ENCODE measurements at places on chromosomes 16 and 17.
A peak's percentile ranks its signal among the peaks of the same experiment; 100 is the strongest.

DNA sequence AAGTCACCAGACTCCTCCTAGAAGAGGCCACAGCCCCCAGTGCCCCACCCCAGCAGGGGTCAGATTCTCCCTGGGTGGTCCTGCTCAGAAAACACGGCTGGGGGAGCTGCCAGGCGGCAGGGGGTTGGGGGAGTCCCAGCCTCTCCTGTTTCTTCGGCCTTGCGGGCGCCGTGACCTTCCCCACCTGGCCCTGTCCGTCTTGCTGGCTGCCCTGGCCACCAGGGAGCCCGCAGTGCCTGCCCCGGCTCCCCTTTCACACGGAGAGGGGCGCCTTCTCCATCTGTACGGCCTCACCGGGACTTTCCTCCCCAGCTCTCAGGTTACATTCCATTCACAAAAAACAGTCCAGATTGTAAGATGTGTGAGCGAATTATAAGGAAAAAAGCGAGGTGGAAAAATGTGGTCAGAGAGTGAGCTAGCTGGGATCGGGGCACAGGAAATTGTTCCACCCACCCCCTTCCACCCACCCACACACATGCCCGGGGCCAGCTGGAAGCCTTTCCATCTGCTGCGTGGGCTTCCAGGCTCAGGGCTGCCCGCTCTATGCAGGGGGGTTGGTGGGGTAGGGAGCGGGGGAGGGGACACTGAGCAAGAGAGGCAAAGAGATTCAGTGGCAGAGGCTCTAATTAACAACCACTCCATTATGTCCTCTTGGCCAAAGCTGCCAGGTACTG lies 14.6 kb upstream of the CIBAR2 start:
- DNase-seq: peak; percentile 32

DNA sequence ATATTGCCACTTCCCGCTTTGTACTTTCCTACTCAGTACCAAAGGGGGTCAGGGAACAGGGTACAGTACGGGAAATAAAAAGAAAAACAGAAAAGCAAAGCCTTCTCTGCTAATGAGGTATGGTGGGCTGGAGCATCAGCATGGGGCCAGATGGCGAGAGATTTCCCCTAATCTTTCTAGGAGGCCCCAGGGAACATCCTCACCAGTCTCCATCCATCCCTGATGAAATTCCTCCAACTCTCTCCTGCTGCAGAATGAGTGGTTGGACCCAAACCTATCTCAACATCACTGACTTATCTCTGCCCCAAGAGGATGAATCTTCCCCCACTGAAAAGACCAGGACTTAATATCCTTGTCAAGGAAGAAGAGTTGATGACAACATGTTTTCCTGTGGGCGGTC lies 185.6 kb downstream of the C16orf78 start:
- DNase-seq: no peak

DNA sequence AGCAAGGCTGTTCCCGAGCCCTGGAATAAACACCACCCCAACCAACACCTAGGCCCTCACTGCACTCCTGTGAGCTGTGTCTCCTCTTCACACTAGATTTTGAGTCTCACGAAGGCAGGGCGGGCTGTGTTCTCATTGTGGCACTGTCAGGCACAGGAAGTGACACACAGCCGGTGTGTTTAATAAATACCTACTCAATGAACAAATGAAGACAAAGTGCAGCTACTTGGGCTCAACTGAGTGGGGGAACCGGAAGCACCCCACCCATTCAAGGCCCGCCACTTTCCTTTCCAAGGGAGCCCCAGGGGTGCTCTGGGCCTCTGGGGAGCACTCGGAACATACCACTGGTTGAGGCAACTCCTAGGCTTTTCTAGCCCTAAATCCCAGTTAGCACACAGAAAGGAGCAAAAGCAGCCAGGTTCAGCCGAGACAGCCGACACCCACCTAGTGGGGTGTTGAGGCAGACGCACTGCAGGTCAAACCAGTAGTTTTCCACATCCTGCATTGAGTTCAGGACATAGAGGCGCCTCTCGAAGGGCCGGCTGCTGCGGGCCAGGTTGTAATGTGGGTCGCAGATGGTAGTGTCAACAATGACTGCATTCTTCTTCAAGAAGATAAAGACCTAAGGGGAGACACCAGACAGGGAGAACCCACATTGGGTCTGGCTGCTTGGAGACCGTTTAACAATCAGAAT lies 57.7 kb downstream of the GTF3C1 start:
- DNase-seq: no peak

- no peak for DNase-seq
These were observed 61.2 kb upstream of the MED13 start for GRCh38 chr17:62126292-62126691.

GRCh38 chr17:3732210-3732621 lies 8.5 kb downstream of the HASPIN start:
- no peak for DNase-seq

DNA sequence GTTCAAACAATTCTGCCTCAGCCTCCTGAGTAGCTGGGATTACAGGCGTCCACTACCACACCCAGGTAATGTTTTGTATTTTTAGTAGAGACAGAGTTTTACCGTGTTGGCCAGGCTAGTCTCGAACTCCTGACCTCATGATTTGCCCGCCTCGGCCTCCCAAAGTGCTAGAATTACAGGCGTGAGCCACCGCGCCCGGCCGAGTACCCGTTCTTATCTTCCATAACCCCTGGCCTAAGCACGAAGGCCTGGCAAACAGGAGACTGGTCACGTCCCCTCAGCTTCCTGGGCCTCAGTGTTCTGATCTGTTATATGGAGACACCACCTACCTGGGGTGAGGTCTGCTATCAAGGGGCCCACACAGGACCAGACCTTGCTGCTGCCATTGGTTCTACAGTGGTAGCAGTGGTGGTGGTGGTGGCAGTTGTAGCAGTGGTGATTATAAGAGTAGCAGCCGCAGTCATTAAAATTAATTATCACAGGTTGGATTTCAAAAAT lies 1.3 kb downstream of the SLC5A10 start:
- DNase-seq: no peak

- no peak for DNase-seq
These were observed 1.1 kb downstream of the C1QTNF1 start for GRCh38 chr17:79024901-79025737.

DNA sequence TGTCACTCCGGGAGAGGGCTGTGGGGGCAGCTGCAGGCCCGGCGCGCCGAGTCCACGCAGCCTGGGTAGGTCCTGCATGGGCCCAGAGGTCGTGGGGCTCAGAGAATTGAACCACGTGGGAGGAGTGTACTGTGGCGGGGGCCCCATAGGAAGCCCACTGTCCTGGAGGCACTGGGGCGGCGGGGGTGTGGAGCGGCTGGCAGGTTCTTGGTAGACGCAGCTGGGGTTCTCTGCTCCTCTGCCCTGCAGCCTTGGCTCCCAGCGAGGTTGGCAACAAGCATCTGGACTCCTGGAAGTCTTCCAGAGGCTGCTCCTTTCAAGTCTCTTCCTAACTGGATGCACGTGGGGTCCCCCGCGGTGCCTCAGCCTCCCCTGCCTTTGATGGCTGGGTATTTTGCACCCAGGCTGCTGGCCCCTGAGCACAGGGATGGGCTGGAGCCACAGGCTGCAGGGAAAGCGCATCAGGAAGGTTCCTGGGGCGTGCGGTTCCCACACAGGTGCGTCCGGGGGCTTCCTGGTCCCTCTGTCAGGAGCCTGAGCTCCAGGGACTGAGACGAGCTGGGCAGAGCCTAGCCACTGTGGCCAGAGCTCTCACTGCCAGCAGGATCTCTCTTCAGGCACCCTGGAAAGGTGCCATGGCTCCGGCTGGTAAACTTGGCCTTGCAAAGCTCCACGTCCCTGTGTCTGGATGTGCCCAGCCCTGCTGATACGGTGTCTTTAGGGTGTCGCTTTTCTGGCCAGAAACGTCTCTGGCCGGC lies 9.3 kb downstream of the KCTD5 start:
- DNase-seq: no peak

DNA sequence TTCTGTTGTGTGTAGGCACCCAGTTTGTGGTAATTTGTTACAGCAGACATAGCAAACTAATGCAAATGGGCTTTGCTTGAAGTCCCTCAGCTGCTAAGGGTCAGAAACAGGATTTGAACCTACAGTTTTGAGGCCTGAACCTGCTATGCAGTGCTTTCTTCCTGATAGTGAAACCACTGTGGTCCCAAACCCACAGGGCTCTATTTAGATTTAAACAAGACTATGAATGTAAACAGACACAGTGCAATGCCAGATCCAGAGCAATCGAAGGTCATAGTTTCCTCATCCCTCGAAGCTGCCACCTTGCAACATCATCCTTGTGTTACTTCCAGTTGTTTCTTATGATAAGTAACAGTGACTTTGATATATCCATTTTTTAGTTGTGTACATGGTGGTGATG lies 630.2 kb downstream of the WWOX start:
- DNase-seq: no peak

DNA sequence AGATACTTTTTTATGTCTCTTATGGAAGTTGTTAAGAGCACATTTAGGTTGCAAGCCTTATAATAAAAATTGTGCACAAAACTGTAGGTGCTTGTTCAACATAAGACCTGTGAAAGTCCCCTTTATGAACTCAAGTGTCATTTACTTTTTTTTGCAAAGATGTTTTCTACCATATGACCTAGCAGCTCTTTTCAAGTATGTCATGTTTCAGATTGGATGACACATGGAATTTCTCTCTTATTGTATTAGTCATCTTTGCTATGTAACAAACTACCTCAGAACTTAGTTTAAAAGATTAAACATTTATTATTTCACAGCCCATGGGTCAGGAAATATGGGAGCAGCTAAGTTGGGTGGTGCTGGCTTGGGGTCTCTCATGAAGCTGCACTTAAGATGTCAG lies 57.9 kb downstream of the PHKB start:
- no peak for DNase-seq

DNA sequence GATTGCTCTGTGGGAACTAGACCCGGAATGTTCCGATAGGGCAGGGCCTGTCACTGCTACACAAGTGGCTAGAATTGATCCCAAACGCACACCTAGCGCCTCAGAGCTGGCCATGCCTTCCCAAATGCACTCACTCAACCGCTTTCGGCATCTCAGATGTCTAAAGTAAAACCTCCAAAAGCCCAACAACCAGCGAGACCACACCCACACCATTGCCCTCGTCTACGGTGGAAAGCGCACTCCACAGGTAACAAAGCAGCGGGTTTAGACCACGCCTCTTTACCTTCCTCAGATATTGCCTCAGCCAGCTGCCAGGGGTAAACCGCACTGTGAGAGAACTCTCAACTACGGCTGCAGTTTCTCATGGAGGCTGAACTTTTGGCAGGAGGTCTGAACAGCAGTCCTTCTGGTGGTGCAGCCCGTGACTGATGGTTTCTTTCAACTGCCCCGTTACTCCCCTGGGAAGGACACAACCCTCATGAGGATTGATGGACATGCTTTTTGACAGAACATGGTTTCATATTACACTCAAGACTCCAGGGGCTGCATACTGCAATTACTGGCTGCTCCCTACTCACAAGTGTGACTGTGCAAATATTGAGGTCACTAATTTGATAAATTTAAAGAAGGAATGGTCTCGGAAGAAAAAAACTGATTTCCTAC lies 34.5 kb downstream of the USP7 start:
- no peak for DNase-seq

- DNase-seq: no peak
These were observed 23.7 kb upstream of the GSG1L start for GRCh38 chr16:28087140-28087660.

DNA sequence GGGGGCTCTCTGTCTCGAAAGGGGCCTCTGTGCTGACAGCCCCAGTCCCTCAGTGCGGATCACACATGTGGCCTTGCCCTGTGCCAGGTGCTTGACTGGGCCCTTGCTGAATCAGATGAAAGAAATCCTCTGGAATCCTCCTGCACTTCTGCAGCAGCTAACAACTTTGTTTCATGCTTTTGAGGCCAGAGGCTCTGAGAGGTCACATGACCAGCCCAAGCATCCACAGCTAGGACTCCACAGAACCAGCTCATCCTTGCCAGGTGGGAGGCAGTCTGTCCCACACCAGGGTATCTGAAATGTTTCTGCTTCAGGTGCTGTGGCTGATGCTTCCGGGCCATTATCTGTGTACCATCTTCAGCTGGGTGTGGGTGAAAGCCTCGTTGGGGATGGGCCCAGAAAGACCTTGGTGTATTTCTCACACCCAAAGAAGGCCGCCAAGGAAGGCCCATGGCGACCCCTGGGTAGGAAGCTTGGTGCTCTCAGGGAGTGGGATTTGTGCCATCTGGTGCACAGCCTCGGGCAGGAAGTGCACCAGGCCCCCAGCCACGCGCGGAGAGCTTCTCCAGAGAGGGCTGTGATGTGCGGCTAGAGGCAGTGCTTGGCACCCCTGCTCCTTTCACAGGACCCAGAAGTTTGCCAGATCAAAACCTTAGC lies 143.8 kb downstream of the CLEC16A start:
- no peak for DNase-seq

GRCh38 chr16:57568173-57568678 lies 25.8 kb downstream of the ADGRG5 start:
- no peak for DNase-seq

DNA sequence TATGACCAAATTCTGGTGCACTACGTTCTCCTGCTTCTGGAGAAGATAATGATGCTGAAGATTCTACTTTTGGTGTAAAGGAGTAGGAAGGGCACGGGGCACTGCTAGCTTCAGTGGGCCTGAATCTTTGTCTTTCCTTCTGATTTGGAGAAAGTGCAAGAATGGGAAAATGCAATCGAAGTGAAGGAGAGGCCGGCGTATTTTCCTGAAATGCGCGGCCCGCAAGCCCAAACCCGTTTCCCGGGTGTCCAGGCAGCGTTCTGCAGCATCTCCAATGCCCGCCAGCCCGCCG lies 372 bp upstream of the NDE1 start:
- no peak for DNase-seq

DNA sequence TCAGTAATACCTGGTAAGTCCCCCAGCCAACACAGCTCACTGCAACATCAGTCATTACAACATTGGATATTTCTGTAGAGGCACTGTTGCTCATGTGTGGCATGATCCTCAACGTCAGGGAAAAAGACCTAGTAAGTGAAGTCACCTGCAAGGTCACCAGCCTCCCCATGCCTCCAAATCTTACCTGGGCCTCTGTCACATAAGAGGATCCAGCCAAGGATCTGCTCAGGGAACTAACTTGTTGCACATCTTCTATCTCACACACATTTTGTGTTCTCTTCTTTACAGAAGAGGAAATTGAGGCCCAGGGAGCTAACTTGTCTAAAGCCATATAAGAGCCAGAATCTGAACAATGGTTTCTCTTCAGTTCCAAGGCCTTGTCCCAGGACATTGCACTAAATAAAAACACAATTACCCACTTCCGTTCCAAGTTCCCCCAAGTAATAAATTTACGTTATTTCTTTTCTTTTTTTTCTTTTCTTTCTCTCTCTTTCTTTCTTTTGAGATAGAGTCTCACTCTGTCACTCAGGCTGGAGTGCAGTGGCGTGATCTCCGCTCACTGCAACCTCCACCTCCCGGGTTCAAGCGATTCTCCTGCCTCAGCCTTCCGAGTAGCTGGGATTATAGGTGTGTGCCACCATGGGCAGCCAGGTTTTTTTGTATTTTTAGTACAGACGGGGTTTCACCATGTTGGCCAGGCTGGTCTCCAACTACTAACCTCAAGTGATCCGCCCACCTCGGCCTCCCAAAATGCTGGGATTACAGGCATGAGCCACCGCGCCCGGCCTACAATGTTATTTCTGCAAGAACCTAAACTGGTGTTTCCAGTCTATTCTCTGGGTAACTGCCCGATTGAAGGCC lies 1.3 kb downstream of the SHMT1 start:
- no peak for DNase-seq

- no peak for DNase-seq
These were observed 3.9 kb downstream of the MED9 start for GRCh38 chr17:17480593-17481148.

- peak; percentile 65 for DNase-seq
These were observed 26.2 kb upstream of the RFFL start for GRCh38 chr17:35089586-35090296.

- DNase-seq: no peak
These were observed 347.2 kb downstream of the SOX9 start for GRCh38 chr17:72467841-72468653.
